ENCODE measurements at places on chromosomes 3 and 15.

DNA sequence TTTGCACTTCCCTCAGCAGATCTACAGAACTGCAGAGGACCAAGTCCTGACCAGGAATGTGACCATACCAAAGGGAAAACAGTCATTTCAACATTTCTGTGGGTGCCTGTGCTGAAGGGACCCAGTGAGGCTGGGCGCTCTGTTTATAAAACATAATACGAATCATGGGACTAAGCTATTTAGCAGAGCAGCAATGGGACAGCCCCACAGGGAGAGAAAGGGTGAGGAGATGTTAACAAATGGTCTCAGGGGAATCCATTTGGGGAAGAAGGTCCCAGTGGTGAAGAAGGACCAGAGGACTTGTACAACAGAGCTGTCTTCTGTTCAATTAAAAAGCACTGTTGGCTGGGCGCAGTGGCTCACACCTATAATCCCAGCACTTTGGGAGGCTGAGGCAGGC is 1025.4 kb downstream of the FHIT start:
- DNase-seq: no peak

DNA sequence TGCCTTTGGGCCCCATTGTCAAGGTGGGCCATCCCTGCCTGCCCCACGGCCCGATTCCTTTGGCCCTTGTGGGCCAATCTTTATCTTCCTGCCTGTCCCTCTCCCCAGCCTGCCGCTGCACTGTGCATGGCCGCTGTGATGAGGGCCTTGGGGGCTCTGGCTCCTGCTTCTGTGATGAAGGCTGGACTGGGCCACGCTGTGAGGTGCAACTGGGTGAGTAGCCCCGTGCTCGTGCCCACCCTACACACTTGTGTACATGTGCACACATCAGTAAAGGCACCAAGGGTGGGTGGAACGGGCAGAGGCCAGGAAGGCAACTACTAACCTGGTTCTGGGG is 12.2 kb downstream of the NT5DC2 start:
- no peak for DNase-seq

DNA sequence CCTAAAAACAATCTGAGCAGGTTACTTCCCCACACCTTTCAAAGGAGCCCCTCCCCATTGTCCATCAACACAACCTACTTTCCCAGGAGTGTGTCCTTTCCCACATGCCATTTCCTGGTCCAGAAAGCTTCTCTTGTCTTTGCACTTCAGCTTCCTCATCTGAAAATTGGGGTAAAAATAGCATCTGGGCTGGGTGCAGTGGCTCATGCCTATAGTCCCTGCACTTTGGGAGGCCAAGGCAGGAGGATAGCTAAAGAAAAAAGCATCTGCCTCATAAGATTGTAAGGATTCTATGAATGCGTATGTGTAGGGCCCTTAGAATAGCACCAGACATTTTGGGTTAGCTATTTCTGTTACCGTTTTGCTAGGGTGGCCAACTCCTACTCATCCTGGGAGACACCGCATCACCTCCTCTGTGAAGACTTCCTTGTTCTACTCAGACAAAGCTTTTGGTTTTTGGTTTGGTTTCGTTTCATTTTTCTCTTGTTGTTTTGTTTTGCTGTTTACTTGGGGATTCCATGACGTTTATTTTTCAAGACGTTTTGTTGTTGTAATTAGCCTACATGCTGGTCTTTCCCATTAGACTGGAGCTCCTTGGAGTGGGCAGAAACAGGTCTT is 224.4 kb upstream of the TLE3 start:
- DNase-seq: no peak

GRCh38 chr3:25507811-25508210 is 79.7 kb downstream of the RARB start:
- no peak for DNase-seq

- DNase-seq: no peak
These were observed 72.6 kb downstream of the NPTN start for GRCh38 chr15:73560501-73561117.

- no peak for DNase-seq
These were observed 88.6 kb upstream of the HERC1 start for GRCh38 chr15:63922261-63922904.

GRCh38 chr3:196641333-196642054 is 2.0 kb downstream of the NRROS start:
- peak; percentile 45 for DNase-seq

DNA sequence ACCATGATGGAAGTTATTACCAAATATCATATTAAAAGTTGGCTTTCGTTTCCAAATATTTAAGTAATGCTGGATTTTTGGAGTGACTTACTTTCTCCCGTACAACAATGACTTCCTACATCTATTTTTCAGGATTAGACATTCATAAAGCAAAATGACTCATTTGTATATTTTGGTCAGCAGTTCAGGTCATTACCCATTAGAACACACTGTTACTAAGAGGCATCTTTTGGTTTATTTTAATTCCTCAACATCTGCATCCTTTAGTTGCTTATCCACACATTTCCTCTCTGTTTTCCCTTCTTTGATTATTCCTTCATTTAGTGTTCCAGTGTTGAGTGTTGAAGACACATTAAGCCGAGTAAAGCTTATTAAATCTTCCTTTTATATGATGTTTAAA is 348.2 kb downstream of the NAALADL2 start:
- DNase-seq: no peak

DNA sequence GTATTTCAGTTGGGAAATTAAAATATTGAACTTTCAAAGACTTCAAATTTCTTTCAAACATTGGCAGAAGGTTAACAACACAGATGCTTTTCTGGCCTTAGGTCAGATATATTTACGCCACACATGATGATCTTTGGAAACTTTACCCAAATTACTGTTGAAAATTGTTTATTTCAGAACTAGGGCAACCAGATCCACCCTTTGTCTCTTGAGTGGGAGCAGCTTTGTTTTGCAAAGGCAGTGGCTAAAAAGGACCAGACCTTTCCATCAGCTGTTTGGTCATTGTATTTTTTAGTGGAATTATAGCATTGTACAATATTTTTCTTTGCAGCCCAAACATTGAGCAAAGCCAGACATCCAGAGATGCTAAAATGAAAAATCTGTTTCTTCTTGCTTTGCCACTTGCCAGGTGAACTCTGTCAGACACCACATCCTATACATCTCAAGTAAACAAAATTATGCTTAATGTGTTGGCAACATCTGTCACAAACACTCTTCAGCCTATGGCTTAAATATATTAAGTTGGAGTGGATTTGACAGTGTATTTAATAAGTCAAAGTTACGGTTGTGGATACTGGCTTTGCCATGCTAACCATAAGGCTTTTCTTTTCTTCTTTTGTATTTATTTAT is 651.9 kb downstream of the RBMS3 start:
- DNase-seq: no peak

GRCh38 chr3:58340594-58341244 is 8.0 kb downstream of the PXK start:
- DNase-seq: no peak

DNA sequence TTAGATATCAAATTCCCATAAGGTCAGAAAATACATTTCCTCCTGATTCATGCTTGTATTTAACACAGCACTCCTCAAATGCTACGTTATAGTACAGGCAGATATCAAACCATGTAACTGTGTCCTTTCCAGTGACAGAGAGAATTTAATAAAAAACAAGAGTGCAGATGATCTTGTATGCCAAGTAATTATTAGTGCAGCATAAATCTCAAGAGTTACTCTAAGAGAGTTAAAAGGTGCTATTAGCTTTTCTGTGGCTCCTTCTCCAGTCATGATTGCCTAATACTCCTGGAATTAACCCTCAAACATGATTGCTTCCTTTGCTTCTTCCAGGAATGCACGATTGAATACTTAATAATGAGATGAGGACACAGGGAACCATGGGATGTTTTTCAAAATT is 413.0 kb upstream of the DPH6 start:
- DNase-seq: no peak

GRCh38 chr3:48299746-48300712 is 33.4 kb downstream of the SPINK8 start:
- DNase-seq: peak; percentile 16

GRCh38 chr15:65832549-65833364 is 36.5 kb upstream of the RAB11A start:
- DNase-seq: peak; percentile 35

DNA sequence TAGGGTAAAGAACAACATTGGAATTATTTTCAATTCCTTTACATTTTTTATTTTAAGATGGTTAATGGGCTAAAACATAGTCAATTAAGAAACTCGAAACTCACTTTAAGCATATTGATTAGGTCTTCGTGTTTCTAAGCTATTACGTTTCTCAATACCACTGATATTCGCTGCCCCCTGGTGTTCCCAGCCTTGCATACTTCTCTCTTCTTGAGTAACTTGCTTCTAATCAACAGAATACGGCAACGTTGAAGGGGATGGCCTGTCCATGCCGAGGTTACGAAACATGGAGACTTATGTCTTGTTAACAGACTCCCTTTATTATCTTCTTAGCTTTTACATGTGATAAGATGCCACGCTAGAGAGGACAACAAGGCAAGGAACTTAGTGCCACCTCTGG is 43.6 kb downstream of the ROBO1 start:
- no peak for DNase-seq

- DNase-seq: no peak
These were observed 22.1 kb downstream of the NCK1 start for GRCh38 chr3:136883967-136884720.

DNA sequence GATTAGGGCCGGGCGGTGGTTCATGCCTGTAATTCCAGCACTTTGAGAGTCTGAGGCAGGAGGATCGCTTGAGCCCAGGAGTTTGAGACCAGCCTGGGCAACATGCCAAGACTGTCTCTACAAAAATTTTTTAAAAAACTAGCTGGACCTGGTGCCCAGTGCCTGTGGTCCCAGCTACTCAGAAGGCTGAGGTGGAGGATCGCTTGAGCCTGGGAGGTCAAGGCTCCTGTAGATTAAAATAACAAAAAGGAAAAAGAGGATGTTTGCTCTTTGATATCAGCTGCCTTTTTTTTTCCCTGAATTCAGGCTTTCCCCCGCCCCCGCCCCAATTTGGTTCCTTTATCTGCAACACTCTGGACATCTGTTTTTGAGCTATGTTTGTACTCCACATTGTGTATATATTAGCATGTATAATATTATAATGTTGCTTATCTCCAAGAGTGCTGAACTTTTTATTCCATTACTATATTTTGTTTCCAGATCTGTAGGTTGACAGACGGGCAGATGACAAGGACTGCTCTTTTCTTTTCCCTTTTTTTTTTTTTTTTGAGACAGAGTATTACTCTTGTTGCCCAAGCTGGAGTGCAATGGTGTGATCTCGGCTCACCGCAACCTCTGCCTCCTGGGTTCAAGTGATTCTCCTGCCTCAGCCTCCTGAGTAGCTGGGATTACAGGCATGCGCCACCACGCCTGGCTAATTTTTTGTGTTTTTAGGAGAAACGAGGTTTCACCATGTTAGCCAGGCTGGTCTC is 4.6 kb downstream of the SNAP23 start:
- no peak for DNase-seq

- no peak for DNase-seq
These were observed 144.1 kb downstream of the SOX2 start for GRCh38 chr3:181855825-181856224.
